Type B pancreatic cell (in vitro differentiated cells): ENCODE measurements at places on chromosomes 11 and 22.

- no peak for DNase-seq
Measured at GRCh38 chr22:33666961-33667619, 253.2 kb downstream of the LARGE1 start.

GRCh38 chr11:46251954-46252353, 25.5 kb upstream of the CREB3L1 start:
- DNase-seq: no peak

GRCh38 chr11:93348930-93349329, 18.4 kb downstream of the DEUP1 start:
- no peak for DNase-seq

GRCh38 chr11:123577081-123577598, 77.3 kb downstream of the SCN3B start:
- DNase-seq: peak; percentile 81
